ENCODE measurements at places on chromosomes 2 and 18.
A peak's percentile ranks its signal among the peaks of the same experiment; 100 is the strongest.

DNA sequence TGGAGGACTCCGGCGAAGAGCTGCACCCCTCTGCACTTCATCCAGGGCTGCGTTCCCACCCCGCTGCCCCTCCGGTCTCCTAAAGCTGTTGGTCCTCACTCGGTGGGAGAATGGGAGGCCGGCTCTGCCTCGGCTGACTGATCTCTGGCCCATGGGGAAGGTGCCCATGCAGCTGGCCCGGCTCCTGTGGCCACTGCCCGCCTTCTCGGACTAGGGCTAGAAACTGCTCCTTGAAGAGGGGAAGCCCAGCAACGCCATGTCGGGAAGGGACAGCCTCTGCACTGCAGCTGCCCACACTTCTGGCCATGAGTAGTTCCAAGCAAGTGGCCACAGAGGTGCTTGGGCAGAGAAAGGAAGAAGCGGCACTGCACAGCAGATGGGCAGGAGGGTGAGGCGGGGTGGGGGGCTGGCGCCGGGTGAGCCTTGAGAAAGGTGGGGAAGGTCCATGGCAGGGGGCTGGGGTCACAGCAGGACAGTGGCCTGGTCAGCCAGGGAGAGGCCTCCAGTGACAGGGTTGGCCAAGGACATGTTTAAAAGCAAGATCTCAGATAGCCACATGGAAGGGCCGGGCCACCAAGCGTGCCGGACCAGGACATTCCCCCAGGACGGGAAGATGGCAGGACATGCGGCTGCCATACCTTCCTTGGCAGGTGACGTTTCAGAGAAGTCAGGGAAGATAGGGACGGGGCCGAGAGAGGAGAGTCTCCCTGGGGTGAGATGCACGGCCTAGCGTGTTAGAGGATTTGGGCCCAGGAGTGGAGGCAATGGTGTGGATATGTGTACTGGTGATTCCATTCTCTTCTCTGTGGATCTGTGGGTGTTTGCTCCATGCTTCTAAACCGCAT lies 158.8 kb upstream of the HDAC4 start:
- no peak for DNase-seq

DNA sequence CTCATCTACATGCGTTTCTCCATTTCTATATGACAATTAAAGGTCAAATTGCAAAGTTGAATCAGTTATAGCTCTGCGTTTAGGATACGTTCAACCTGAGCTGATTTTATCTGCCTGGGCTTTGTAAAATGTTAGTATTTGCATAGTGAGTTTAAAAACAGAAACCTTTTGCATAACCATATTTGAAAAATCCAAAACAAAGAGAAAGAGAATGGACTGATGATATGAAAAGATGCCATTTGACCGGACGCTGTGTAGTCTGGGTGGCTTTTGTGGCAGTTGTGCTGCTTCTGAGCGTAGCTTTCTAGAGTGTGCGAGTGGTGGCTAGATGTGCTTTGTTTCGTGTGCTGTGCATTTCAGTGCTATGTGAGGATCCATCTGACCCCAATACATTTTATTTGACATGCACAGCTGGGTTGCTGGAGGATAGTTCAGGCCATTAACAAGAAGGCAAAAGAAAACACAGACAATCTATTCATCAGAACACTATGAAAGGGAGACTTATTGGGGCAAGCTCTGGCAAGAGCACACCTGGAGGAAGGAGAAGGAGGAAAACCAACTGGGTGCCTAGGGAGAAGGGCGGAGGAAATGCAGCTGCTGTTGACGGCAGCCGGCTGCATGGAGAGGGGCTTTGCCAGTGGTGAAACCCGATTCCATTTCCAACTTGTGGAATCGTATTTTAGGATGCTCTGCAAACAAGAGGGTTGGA lies 126.8 kb downstream of the ACOXL start:
- no peak for DNase-seq

DNA sequence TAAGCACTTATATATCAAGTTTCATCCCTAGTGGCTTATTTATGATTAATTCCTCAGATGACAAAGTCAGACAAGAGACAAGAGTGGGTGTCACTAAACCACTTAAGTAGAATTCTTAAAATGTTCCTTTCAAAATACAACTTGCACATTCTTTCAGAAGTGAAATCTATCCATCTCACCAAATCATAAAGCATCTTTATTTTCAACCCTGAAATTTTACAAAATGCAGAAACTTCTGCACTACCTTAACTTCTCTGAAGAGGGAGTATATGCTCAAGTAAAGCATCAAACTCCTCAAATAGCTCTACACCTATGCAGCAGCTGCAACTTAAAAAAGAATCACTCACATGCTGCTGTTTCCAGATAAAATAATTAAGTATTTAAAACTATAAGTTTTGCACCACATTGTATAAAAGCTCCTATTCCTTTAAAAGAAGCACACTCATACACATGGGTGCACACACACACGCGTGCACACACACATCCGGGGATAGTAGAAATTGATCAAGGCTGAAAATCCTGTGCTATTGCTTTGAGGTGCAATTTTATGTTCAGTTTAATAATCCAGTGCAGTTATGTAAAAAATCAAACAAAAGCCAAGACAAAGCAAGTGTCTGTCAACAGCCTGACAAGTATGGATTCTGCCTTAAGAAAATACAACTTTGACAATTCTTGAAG lies 244.5 kb downstream of the TCF4 start:
- DNase-seq = peak; percentile 9

- DNase-seq = no peak
These were observed 46.5 kb downstream of the FARSB start for GRCh38 chr2:222609381-222609780.

DNA sequence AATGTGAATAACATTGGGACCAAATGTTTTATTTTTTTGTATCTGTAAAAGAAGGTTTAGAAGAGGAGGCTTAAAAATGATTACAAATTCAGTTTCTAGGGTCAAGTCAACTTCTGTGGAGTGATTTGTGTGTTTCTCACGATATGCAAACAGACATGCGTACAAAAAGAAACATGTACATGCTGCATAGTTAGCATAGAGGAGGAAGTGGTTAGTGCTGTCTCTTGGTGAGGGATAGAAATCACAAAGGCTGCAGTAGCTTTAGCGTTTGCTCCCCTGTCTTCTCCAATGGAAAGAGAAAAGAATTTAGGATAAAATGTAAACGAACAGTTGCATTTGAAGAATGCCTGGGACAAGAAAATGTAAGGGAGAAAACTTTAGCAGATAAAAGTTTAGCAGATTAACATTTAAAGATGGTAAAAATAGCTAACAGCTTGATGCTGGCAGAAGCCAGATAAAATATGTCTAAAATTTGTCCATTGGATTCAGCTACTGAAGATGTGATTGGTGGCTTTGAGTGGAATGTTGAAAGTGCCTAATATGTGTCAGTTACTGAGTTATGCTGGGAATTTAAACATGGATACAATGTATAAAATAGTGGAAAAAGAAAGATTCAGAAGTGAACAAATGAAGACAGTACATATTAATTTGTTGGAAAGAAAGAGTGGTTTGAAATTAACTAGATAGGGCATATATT lies 44.9 kb downstream of the MALT1 start:
- no peak for DNase-seq

- no peak for DNase-seq
These were observed 30.5 kb upstream of the SNRNP27 start for GRCh38 chr2:69863298-69863697.

GRCh38 chr2:7400628-7401027 lies 483.4 kb downstream of the RNF144A start:
- no peak for DNase-seq

DNA sequence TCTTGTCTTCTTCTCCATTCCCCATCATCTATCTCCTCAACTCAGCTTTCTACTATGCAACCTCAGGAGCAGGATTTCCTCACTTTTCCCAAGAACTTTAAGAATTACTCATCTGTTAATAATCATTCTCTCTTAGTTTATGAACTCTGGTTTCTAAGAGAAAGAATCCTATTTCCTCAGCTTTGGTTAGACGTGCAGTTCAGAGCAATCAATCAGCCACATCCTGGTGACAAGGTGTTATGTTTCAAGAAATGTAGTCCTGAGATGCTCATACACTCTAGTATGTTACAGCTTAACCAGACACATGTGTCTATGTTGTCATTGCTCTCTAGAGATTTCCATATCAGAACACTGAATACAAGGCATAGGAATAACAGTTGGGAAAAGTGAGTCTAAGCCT lies 277.9 kb downstream of the MBD2 start:
- DNase-seq = no peak

- DNase-seq = no peak
These were observed 16.2 kb downstream of the FZD7 start for GRCh38 chr2:202049840-202050239.

DNA sequence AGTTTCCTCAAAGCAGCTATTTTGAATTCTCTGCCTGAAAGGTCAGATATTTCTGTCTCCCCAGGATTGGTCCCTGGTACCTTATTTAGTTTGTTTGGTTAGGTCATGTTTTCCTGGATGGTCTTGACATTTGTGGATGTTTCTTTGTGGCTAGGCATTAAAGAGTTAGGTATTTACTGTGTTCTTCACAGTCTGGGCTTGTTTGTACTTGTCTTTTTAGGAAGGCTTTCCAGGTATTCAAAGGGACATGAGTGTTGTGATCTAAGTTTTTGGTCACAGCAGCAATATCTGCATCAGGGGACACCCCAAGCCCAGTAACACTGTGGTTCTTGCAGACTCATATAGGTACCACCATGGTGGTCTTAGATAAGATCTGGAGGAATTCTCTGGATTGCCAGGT lies 11.8 kb downstream of the MYO3B start:
- DNase-seq = no peak

- no peak for DNase-seq
These were observed 9.9 kb upstream of the ABHD3 start for GRCh38 chr18:21714474-21714873.

GRCh38 chr2:237438080-237438940 lies 24.3 kb upstream of the COL6A3 start:
- DNase-seq = no peak

DNA sequence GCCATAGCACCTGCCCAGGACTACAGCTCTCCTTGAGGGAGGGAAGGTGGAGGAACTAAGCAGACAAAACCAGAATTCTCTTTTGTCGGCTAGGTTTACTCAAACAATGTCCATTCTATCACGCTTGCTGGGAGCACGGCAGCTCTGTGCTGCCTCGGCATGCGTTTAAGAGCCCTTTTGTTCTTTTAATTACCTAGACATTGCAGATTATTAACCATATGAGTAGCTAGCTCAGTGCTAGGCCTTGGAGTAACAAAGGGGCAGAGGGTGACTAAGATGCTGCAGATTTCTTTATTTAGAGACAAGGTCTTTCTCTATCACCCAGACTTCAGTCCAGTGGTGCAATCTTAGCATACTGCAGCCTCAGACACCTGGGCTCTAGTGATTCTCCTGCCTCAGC lies 11.1 kb downstream of the MSGN1 start:
- DNase-seq = no peak

- peak; percentile 66 for DNase-seq
These were observed 373 bp downstream of the EIPR1 start for GRCh38 chr2:3377279-3377611.

GRCh38 chr18:24426398-24427294 lies at the start of gene IMPACT:
Gene IMPACT, plus strand, starts transcription at chr18:24426670. Its CDS starts 87 bp downstream, at chr18:24426757.
- peak; percentile 92 for DNase-seq

GRCh38 chr18:36673452-36673851 lies 155.3 kb downstream of the TPGS2 start:
- DNase-seq = no peak

- no peak for DNase-seq
These were observed 299.7 kb downstream of the TNS1 start for GRCh38 chr2:217703102-217703501.

DNA sequence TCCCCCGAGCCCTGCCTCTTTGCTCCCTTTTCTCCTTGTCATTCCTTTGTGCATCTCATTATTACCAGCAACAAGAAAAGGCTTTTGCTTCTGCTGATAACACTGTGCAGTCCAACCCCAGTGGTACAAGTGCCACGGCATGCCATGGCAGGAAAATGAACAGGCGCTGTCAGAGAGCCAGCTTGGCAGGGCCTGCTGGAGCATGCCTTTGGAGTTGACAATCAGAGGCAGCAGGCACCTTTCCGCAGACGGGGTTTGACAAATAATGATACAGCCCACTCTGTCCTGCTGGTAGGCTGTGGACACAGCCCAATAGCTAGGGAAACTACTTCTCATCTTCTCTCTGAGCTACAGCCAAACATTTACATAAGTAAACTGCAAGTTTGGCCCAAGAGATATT lies 243.9 kb upstream of the LRRTM1 start:
- no peak for DNase-seq

DNA sequence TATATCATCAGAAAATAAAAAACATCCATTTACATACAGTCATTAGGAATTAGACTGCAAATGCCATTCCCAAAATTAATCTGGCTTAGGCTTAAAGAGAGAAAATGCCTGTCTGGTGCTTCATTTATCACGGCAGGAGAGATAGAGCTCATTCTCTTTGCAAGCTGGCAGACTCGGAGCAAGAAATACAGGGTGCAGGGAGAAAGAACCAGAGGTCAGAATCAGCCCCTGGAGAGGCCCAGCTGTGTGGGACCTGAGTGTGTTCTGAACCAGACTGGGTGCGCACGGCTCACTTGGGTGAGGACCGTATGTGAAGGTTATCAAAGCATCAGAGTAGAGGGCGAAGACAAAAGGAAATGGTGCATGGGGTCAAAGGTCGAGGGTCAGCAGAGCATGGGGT lies 227.8 kb downstream of the ACKR3 start:
- DNase-seq = peak; percentile 58

- no peak for DNase-seq
These were observed 124.1 kb upstream of the CDH19 start for GRCh38 chr18:66727991-66728390.

Data from NCI-H82 (cell line).